ENCODE measurements at places on chromosomes 2 and 18.

- DNase-seq: no peak
Measured at GRCh38 chr18:38966841-38967240, 1401.2 kb upstream of the CELF4 start.

- DNase-seq: no peak
Measured at GRCh38 chr2:4673025-4673489, 969.7 kb downstream of the DCDC2C start.

- DNase-seq: peak; percentile 92
Measured at GRCh38 chr2:231613663-231614558, 21.2 kb downstream of the TEX44 start.

DNA sequence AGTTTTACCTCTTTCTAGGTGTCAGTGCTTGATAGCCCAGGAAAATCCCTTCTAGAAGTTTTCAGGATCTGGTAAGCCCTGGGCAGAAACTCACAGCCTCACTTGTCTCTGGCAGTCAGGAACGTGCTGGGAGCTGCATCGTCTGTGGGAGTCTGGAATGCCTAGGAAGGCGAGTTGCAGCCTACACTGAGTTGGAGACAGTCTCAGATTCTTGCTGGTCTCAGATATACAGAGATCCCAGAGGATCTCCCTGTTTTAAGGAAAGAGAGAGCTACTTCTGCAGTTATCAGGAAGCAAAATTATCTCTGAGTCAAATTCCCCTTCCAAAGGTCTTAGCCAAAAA lies 104.4 kb upstream of the CDC42EP3 start:
- DNase-seq: no peak

DNA sequence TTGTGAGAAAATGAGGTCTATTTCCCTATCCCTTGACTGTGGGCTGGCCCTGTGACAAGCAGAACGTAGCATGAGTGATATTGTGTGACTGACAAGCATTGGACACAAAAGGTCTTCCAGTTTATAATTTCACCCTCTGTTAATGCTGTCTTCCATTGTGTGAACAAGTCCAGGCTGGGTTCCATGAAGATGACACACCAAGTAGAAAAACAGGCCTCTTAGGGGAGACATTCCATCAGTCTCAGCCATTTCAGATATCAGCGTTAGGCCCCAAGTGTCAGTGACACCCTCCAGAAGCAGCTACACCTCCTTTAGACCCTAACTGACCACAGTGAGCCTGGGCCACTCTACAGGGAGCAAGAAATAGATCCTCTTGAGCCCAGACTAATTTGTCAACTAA lies 511.3 kb downstream of the FBXO15 start:
- no peak for DNase-seq

DNA sequence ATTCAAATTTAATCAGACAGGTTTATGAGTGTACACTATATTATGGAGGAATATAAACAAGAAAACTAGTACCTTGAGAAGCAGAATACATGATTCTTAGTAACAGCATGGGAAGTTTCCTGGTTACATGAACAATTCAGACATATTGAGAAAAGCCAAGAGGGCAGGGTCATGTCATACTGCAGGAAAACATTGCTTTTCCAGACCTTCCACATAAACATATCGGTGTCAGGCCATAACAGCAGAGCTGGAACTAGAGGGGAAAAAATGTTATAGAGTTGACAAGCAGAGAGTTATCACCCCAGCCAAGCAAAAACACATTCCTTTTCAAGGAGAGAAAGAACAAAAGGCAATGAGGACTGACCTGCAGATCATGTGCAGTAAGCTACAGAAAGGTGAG lies 74.7 kb upstream of the ZNF236 start:
- DNase-seq: no peak

DNA sequence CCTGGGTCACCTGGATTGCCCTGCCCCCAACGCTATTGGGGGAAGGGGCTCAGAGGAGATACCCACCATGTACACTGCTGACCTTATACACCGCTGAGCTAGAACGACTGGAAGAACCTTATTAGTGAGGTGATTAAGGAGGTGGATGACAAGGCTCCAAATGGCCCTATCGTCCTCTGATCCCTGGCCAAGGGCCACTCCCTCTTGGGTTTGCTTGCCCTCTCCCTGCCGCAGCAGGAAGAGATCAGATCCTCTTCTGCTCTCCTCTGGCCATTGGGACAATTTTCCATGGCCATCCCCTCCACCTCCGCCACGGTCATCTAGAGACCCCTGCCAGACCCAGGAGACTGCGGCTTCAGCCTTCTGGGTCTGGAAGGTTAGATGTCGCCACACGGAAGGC lies 1.2 kb downstream of the ZNF514 start:
- DNase-seq: no peak

- no peak for DNase-seq
Measured at GRCh38 chr2:88545118-88545517, 82.1 kb downstream of the EIF2AK3 start.

- no peak for DNase-seq
Measured at GRCh38 chr2:107363806-107364205, 462.9 kb upstream of the RGPD4 start.

GRCh38 chr2:157150747-157151146 lies 106.8 kb upstream of the GALNT5 start:
- no peak for DNase-seq

GRCh38 chr2:88250404-88250803 lies 80.3 kb downstream of the THNSL2 start:
- DNase-seq: no peak

GRCh38 chr18:23493654-23494053 lies 9.7 kb upstream of the RMC1 start:
- no peak for DNase-seq

DNA sequence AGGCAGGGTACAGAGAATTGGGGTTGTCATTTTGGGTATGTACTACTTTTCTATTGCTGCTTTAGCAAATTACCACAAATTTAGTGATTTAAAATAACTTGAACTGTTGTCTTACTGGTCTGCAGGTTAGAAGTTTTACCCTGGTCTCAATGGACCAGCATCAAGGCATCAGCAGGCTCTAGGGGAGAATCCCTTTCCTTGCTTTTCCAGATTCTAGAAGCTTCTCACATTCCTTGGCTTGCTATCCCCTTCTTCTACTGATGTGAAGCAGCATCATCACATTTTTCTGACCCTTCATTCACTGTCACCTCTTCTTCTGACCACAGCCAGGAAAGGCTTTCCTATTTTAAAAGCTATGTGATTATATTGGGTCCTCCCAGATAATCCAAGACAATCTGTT lies 237.8 kb upstream of the RBMS1 start:
- no peak for DNase-seq

GRCh38 chr2:97731274-97732020 lies 18.1 kb downstream of the ZAP70 start:
- DNase-seq: no peak

- DNase-seq: no peak
Measured at GRCh38 chr2:9773903-9774239, 69.4 kb upstream of the TAF1B start.

DNA sequence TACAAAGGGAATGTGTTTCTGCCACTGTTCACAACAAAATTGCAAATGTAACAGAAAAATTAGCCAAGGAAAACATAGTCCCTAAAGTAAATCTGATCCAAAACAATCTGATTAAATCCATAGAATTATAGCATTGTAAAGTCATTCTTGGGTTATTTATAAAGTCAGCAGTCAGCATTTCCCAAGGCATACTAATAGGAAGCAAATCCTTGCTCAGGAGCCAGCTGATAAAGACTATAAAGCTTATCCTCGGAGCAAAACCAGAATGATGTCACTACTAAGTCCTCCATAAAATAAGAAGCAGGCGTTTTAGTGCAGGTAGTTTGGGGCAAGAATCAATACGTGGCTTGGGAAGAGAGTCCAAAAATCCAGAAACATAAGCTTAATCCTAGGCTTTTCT lies 67.3 kb upstream of the CSRNP3 start:
- DNase-seq: no peak

GRCh38 chr2:218748741-218749441 lies 33.1 kb upstream of the CYP27A1 start:
- DNase-seq: no peak

DNA sequence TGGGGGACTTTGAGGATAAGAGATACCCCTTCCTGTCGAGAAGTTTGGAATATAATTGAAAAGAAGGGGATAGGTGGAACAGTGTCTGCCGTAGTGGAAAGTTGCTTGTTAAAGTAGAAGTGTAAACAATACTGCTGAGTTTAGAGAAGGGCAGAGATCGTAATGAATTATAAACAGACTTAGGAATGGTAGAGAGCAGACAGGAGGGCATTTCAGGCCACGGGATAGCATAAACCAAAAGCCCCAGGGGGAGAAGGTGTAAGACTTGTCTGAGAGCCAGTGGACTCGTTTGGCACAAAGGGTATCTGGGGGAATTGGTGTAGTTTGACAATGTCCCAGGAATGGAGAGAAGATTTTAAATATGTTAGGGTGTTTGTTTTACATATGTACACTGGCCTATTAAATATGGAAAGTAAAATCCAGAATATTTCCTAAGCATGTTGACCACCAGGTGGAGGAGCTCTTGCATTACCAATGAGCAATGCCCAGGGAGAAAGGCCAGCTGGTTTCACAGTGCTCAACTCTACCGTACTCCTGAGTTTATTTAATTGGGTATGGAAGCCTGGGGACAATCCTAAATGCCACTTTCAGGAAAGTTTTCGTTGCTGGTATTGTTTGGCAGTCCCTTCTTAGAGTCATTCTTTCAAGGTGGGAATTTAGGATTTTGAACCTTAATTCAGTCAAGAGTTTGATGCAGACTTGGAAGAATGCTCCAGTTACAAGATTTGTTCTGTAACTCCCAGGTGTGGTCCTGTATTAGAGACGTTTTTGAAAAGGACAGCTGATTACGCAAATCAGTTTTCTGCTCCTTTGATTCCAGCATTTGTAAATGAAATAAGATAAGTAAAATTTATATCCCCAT lies 7.5 kb downstream of the COPS8 start:
- no peak for DNase-seq

- DNase-seq: no peak
Measured at GRCh38 chr2:72010647-72011369, 136.9 kb downstream of the CYP26B1 start.

GRCh38 chr18:33755931-33756560 lies 178.0 kb downstream of the ASXL3 start:
- DNase-seq: no peak

DNA sequence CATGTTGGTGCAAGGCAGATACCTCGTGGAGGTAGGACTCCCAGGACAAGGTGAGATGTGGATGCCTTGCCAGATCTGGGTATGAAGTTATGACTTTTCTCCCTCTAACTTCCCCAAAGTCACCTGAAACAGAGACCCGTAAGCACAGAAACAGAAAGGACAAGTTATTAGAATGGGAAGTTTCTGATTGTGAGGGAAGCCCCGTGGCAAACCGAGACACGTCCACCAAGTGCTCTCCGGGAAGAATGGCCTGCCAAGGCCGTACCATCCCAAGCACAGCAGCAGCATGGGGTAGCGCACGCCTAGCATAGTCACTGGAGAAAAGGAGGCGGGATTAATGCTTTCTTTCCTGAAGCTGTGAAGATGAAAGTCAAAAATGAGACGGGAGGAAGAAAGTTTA lies 110.6 kb downstream of the ZNF532 start:
- no peak for DNase-seq

DNA sequence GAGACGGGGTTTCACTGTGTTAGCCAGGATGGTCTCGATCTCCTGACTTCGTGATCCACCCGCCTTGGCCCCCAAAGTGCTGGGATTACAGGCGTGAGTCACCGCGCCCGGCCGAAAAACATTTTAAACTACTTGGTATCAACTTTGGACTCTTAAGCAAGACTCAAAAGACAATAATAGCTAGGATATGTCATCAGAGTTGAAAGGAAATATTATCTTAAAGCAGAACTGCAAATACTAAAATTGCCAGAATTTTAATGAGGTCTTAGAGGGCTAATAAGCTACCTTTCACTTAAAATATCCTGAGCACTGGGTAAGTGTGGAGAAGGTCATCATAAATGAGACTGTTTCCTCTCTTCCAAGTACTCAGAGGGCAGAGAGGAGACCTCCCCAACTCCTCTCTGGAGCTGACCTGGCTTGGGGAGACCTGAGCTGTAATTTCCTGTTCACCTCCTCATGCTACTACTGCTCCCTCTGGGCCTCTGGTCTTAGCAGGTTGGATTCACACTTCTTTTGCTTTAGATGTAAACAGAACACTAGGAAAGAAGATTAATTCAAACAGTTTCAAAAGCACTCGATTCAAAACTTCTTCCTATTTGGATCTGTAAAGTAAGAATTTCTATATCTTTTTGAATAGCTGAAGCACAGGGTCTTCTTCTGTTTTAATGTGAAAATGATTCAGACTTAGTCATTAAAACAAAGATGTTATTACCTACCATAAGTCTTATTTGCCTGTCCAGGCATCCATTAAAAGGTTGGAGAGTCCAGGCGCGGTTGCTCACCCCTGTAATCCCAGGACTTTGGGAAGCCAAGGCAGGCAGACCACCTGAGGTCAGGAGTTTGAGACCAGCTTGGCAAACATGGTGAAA lies 16.5 kb downstream of the CNRIP1 start:
- no peak for DNase-seq

DNA sequence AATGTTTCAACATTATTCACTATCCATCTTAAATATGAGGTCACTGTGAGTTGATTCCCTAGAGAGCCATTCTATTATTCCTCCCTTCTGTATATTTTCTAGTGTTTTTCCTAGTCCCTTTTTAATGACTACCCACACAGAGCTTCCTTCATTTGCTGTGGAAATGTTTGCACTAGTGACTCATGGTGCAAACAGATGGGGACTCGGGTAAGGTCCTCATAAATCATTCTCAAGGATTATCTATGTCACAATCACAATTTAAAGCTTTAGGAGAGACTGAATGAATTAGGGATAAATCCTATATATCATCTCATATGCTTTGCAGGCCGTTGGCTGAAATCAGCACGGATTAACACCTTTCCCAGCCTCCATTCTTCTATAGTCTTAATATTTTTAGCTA lies 159.6 kb downstream of the DCC start:
- DNase-seq: no peak

GRCh38 chr2:105636109-105636740 lies 108.5 kb upstream of the NCK2 start:
- no peak for DNase-seq

DNA sequence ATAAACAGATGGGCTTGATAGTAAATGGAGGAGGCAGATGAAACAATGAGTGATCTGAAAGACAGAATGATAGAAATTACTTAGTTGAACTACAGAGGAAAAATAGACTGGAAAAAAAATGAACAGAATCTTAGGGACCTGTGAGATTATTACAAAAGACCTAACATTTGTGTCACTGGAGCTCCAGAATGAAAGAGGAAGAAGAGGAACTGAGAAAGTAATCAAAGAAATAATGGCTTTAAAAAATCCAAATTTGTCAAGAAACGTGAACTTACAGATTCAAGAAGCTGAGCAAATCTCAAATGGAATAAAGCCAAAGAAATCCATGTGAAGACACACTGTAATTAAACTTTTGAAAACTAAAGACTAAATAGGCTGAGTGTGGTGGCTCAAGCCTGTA lies 28.3 kb downstream of the EVA1A start:
- no peak for DNase-seq

GRCh38 chr2:46492301-46492700 lies 12.9 kb downstream of the TMEM247 start:
- no peak for DNase-seq

Data from caudate nucleus (tissue), 63 donors.